ENCODE measurements at places on chromosomes 13 and 19. TPM values are rescaled to one million over a fixed set of nuclear protein-coding genes. Genes with fewer than 3 reads are reported as not detected.

DNA sequence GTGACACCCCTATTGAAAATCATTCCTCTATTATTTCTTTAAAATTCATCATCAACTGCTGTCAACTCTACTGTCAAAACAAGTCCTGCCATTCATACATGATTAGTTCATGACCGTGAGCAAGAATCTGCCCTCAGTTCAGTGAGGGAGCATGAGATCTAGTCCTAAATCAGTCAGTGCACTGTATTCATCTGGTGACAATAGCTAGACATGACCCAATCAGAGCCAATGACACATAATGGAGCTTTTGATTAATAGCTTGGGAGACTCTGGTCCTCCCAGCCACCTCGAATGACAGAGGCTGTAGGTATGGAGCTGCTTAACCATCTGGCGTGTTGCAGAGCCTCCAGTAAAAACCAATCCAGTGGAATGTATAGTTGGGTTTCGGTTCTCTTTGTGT, 46.9 kb upstream of the ARGLU1 start:
- DNase-seq, result no peak

DNA sequence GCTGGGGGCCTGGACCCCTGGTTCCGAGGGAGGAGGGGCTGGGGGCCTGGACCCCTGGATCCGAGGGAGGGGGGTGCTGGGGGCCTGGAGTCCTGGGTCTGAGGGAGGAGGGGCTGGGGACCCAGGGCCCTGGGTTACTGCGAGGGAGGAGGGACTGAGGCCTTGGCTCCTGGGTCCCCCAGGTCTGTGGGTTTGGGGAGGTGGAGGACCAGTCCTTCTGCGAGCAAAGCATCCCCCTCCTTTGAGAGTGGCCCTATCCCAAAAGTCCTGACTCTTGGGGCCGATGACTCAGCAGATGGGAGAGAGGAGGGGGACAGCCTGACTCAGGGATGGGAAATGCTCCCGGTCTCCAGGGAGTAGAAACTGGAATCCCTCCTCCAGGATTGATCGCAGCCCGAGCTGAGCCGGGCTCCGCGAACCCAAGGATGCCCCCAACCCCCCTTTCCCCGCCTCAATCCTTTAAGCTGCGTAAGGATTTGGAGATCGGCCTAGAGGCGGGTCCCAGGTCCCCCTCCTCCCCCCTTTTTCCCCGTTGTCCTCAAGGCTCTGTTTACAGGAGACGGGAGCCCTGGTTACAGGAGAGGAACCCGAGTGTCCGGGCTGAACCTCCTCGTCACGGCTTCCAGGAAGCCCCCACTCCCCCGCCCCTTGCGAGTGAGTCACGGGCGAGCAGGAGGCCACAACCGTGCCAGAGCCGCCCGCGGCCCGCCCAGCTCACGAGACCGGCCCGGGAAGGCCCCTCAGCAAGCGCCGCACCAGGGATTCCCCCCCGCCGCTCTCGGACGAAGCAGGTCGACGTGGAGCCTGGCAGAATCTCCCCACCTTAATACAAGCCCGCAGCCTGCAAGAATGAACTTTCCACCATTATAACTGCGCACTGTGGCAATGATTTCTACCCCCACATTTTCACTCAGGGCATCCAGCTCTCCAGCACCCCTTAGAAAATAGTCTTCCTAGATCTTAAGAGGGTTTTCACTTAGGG, 3.0 kb upstream of the ZFP36 start:
- peak; percentile 100 for DNase-seq

Gene PRR22
- total RNA-seq, result 0.67 TPM

Gene CYSLTR2
- 4.1 TPM for total RNA-seq

DNA sequence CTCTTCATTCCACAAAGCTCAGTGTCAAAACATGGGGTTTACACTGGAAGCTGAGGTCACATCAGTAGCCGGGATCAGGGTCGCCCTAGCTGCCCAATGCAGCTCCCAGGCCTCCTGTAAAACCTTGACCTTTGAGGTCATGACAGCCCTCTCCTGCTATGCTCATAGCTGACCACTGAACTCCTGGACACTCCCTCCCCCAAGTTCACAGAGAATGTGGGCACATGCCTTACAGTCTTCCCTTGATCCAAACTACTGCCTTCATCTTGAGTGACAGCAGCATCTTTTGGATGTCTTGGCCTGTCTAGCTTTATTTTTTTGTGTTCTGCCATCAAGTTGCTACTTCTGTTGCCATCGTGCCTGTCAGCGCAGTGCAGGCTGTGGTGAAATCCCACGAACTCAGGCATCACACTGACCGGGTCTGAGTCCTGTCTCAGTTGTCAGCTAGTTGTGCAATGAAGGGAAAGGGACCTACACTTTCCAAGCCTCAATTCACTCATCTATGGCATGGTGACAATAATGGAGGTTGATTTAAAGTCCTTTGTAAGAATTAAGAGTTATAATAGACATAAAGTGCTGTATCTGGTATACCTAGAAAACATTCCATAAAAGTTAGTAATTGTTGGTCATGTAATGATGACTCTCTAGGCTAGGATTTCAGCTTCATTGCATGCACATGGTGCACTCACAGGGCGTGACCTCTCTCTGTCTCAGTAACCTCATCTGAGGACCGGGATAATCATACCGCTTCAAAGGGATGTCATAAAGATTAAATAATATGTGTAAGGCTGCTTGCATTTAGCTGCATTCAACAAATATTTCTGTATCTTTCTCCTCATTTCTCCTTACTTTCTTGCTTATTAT, 16.4 kb upstream of the ALOX5AP start:
- no peak for DNase-seq

DNA sequence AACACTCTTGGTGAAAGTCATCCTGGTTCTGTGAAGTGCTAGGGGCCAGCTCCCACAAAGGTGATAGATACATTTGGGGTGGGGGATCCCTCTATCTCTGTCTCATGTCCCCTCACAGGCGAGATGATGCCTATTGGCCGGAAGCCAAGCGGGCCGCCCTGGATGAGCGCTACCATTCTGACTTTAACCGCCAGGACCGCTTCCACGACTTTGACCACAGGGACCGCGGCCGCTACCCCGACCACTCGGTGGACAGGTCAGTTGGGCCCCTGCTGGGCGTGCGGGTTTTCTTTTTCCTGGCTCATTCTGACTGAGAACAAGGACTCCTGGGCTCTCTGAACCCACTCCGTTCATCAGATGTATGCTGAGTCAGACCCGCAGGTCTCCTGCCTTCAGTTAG, 16.4 kb downstream of the MICOS13 start:
- DNase-seq, result no peak

- no peak for DNase-seq
These were observed 74.7 kb upstream of the MCF2L start for GRCh38 chr13:112894423-112894672.

Gene EFNB2
- 15.5 TPM for total RNA-seq

GRCh38 chr13:27379694-27380641, 44.5 kb upstream of the GTF3A start:
- DNase-seq, result no peak

GRCh38 chr13:22316494-22317025, 645.7 kb downstream of the FGF9 start:
- no peak for DNase-seq

DNA sequence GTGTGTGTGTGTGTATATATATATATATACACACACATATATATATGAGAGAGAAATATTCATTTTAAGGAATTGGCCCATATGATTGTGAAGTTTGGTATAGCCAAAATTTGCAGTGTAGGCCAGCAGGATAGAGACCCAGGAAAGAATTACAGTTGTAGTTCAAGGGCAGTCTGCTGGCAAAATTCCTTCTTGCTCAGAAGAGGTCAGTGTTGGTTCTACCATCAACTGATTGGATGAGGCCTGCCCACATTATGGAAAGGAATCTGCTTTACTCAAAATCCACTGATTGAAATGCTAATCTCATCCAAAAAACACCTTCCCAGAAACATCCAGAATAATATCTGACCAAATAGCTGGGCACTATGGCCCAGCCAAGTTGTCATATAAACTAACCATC, 24.0 kb downstream of the RNF6 start:
- no peak for DNase-seq

Gene NDUFA11
- 368 TPM for total RNA-seq

Gene ZNF69
- total RNA-seq, result 6.3 TPM

Gene CRX
- not detected for total RNA-seq

Gene PSG2
- total RNA-seq, result not detected

Gene PSG3
- not detected for total RNA-seq

GRCh38 chr13:48235341-48236135, 2.5 kb downstream of the ITM2B start:
- no peak for DNase-seq

Gene CCDC70
- not detected for total RNA-seq

Gene DLEU7
- 0.31 TPM for total RNA-seq

DNA sequence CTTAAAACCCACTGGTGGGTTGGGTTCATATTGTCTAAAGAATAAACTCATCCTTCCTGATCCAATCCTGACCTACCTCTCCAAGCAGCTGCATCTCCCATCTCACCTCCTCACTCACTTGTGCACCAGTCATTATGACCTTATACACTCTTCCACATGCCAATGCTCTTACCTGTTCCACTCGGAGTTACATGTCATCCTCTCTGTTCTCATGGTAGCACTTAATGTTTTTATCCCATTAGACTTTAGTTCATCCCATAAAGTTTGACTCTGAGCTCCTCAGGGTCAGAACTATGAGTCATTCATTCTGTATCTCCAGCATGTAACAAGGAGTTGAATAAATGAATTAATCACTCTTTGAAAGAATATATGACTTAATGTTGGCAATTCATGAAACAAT, 330.2 kb downstream of the KLF12 start:
- DNase-seq, result no peak

- DNase-seq, result no peak
These were observed 7.5 kb upstream of the EMC10 start for GRCh38 chr19:50468818-50469217.

GRCh38 chr19:12802267-12803106, 618 bp downstream of the THSD8 start:
- DNase-seq, result no peak

GRCh38 chr13:73991384-73991783, 142.8 kb downstream of the KLF12 start:
- no peak for DNase-seq

GRCh38 chr19:3336680-3337523, 29.5 kb upstream of the NFIC start:
- peak; percentile 94 for DNase-seq

DNA sequence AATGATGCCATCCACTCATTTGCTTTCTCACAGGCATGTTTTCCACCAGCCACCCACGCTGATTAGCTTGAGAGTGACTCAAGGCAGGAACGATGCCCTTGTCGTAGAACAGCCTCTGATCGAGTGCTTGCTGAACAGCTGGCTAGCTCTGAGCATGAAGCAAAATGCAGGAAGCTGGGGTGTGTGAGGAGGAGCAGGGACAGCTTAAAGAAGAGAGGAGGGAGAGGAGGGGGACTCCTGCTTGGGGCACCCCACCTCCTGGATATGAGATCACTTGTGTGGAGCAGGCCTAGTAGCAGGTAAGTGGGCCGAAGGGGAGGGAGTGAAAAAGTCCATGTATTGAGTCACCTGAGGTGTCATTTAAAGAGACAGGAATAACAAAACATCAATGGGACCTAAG, 48.8 kb downstream of the IRS2 start:
- no peak for DNase-seq

- no peak for DNase-seq
These were observed 578.7 kb downstream of the DIAPH3 start for GRCh38 chr13:59584761-59585670.
